ENCODE measurements at places on chromosomes 1 and 21.
A peak's percentile ranks its signal among the peaks of the same experiment; 100 is the strongest.

- DNase-seq, result no peak
Observed at GRCh38 chr1:18724801-18725200, 94.2 kb downstream of the PAX7 start.

- DNase-seq, result no peak
Observed at GRCh38 chr21:45792682-45793383, 149.3 kb downstream of the PCBP3 start.

DNA sequence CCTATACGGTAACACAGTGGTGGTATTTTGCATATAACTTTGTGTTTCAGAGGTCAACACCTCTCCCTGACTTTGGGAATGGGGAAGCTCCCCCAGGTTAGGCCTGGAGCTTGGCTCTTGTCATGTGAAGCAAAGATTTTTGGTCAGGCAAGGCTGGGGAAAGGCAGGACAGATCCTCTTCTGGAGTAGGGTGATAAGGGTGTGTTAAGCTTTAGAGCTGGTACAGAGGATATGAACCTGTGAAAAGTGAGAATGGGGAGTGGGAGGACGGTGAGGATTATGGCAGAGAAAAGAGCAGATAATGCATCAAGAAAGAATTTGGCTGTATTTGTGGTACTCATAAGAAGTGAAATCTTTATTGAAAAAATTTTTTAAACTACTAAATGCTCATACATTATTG, 2.3 kb downstream of the RPF1 start:
- DNase-seq, result no peak

DNA sequence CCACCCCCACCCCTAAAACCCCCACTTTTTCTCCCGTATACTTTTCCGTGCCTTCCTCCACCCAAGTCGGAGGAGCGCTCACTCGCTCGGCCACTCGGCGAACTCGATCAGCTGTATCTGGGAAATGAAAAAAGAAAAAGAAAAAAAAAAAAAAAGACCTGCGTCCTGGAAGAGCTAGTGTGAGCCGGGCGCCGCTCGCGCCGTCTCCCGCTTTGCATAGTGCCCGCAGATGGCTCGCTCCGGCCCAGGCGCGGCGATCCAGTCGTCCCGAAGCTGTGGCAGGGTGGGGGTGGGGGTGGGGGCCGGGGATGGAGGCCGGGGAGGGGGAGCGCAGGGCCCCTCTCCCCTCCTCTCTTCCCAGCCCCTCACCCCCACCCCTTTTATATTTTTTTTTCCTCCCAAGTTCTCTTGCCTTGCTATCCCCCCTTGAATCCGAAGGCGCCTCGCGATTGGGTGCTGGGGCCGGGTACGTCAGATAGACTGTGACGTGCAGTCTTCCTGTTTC, 299 bp upstream of the PROX1 start:
- DNase-seq, result no peak

GRCh38 chr21:23452384-23453083, 2154.7 kb downstream of the MRPL39 start:
- peak; percentile 12 for DNase-seq

DNA sequence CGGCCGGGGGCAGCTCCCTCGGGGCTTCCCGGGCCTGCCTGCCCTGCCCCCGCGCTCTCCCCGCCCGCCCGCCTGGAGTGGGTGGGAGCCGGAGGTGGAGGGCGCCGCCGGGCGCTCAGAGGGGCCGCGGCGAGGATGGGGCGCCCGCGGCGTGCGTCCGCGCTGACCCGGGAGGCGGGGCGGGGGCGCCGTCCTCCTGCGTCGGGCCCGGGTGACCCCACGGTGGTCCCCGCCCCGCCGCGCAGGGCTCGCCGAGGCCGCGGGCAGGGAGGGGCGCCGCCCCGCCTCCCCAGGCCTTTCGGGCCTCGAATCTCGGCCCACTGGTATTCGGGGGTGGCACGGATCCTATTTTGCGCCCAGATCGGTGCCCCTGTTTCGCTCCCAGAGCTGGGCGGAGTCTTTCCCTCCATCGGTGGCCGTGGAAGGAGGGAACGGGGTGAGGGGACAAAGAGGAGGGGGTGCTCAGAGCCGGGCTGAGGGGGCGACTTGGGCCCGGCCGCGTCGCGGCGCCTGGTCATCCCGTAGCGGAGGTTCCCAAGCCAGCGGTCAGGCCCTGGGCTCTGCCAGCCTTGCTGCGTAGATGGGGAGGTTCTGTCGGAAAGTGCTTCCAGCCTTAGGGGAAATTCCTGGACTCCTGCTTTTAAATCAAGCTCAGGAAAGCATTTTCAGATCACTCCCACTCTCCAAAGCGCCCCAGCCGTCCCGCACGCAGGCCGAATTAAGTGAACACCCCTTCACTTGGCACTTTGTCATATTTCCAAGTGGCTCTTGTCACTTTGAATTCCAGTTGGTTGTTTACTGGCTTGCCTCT, 545 bp downstream of the PATJ start:
- DNase-seq, result no peak

DNA sequence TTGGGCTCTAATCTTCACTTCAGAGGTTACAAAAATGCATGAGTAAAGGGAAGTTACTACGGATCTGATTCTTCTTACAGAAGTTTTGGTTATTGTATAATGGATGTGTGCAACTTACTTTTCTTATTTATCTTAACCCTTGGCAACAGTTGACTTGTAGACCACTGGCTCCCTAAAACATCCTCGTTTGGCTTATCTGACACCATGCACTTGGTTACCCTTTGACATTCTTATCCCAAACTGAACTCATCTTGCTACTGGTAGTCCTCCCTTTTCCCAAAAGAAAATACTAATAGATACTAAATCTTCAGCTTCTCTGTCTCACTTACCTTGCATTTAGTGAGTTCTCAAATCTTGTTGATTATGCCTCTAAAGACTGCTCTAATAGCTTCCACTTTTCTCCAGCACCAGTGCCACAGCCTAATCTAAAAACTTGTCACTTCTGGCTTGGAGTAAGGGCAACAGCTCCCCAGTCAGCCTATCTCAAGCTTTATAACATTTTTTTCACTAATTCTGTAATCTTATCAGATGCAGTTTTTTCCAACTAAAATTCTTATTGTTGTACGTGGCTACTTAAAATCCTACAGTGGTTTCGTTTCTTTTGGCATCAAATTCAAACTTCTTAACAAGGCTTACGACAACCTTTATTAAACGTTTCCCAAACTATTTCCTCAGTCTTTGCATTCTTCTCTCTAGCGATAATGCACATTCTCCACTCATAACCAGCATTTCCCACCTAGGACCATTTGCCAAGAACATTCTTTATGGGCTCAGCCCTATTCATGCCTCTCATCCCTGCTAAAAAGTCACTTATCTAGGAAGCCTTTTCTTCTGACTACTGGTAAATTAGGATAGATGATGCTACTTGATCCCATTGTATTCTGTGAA, 204.2 kb downstream of the KCNT2 start:
- DNase-seq, result no peak

DNA sequence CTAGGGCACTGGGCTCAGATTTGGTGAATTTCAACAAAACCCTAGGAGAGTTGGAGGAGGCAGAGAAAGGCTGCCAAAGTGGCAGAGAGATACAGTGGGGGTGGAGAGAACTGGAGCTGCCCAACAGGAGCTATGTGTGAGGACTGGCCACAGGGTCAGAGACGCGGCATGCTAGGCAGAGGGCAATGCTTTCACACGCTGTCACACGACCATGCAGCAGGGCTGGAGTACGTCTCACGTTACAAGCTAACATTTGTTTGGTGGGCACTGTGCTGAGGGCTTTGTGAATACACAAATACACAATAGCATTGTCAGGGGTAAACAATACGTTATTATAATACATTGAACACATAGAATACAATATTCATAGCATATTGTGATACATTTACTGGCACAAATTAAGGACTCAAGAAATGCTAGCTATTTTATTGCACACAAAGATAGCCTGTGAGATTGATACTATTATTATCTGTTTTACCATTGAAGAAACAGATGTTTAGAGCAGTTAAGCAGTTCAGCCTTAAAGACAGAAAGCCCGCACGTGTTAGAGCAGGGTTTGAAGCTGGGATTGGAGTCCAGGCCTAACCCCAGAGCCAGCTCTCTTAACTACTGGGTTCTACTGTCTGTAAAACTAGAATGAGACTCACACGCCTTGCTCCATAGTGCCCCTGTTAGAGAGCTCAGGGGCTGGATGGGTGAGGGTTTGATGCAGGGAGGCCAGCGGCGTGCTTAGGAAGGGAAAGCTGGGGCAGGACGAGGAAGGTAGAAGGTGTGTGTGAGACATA, 4.5 kb downstream of the RAB7B start:
- no peak for DNase-seq

DNA sequence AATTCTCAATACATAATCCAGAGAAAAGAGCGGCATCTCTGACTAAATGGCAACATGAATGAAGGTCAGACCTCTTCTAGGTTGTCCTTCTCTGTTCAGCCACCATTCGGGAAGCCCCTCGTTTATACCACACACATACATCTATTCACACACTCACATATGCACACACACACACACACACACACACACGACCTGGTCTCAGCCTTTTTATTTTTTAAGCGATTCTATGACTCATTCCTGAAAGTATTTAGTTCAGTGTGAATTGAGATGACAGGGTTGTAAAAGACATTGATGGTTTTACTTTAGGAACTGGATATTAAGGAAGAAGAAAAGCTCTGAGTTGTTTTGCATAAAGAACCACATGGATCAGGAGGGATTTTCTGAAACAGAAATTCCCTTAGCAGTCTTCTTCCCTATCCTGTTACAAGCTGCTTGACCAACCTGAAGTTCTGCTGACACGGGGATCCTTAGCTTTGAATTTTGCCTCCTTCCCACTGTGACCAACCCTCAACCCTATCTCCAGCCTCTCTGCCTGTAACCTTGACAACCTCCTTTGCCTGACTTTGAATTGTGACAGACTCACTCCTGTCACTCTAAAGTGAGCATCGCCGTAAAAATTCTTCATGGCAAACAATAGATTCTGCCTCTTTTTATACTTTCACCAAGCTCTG, 383.1 kb upstream of the ESRRG start:
- no peak for DNase-seq
